ENCODE measurements at places on chromosomes 2 and 18. TPM values are rescaled to one million over a fixed set of nuclear protein-coding genes. Genes with fewer than 3 reads are reported as not detected.

GRCh38 chr2:198144660-198145059, 340.3 kb downstream of the PLCL1 start:
- DNase-seq = no peak
- no peaks in the 10 kb centered on the region for H3K27me3 ChIP-seq
- no peak overlapping the region for H3K4me3 ChIP-seq

DNA sequence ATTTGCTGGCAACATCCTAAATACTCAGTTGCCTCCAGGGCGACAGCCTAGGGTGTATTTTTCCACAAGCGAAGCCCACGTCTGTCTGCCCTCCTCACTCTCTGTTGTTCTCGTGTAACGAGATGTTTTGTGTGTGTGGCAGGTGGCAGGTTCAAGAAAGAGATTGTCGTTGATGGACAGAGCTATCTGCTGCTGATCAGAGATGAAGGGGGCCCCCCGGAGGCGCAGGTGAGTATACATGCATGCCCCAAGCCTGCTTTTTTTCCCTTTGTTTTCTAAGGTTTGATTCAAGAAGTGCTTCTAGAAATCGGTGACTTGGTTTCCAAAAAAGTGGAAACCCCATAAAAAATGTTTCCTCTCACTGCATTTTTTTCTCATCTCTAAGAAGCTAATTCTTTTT, 247.0 kb downstream of the AGAP1 start:
- no peak overlapping the region for H3K27ac ChIP-seq
- H3K36me3 ChIP-seq = no peaks in the 10 kb centered on the region
- H3K4me1 ChIP-seq = no peaks in the 10 kb centered on the region
- no peak for DNase-seq

DNA sequence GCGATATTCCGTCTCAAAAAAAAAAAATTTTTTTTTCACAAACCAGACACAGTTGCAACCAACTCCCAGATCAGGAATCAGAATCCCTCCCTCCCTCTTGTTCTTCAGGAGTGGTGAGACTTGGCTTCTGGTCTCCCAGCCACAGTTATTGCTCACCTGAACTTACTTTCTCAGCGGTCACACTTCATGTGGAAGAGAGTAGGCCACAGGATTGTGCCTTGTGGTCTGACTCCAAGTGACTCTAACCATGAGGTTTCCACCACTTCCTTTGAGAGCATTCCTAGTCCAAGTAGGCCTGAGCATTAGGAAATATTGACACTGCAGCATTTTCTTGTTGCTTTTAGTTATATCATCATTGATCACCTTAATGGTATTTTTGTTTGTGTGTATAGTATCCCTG, 12.1 kb downstream of the FMNL2 start:
- H3K4me3 ChIP-seq = no peak overlapping the region
- DNase-seq = no peak
- peaks cover 4% of the 10 kb centered on the region for H3K36me3 ChIP-seq
- peaks cover 10% of the 10 kb centered on the region for H3K4me1 ChIP-seq
- no peaks in the 10 kb centered on the region for H3K27me3 ChIP-seq

DNA sequence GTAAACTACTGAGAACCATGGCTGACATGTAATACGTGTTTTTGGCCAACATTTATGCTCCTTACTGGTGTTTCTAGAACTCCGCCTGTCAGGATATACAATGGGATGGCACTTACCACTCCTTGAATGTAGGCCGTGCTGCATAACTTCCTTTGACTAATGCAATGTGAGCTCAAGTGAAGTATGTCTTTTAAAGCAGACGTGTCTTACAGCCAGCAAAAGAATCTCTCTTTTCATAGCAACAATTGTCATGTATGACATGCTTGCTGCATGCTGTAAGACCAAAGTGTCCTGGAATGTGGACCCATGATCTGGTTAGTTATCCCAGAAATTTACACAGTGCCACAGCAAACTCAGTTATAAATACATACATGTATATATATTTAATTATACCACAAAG, 1202.7 kb upstream of the PIK3C3 start:
- no peaks in the 10 kb centered on the region for H3K4me1 ChIP-seq
- H3K36me3 ChIP-seq = no peaks in the 10 kb centered on the region
- H3K27me3 ChIP-seq = no peaks in the 10 kb centered on the region
- DNase-seq = no peak
- no peak overlapping the region for H3K4me3 ChIP-seq

- H3K4me3 ChIP-seq = no peak overlapping the region
- H3K27me3 ChIP-seq = no peaks in the 10 kb centered on the region
- peaks cover 11% of the 10 kb centered on the region for H3K36me3 ChIP-seq
These were observed 5.7 kb downstream of the PTMA start for GRCh38 chr2:231713730-231714638.

- no peaks in the 10 kb centered on the region for H3K4me1 ChIP-seq
- H3K27ac ChIP-seq = no peak overlapping the region
- no peaks in the 10 kb centered on the region for H3K36me3 ChIP-seq
- no peaks in the 10 kb centered on the region for H3K27me3 ChIP-seq
- no peak overlapping the region for H3K4me3 ChIP-seq
- no peak for DNase-seq
These were observed 33.6 kb downstream of the GREB1L start for GRCh38 chr18:21275645-21276044.

- no peaks in the 10 kb centered on the region for H3K27me3 ChIP-seq
- H3K36me3 ChIP-seq = no peaks in the 10 kb centered on the region
- H3K27ac ChIP-seq = peak overlapping the region; percentile 9
- no peaks in the 10 kb centered on the region for H3K4me1 ChIP-seq
- no peak overlapping the region for H3K4me3 ChIP-seq
These were observed 146.9 kb downstream of the ANKRD44 start for GRCh38 chr2:197163712-197164140.

- H3K27me3 ChIP-seq = no peaks in the 10 kb centered on the region
- no peaks in the 10 kb centered on the region for H3K4me1 ChIP-seq
- no peak overlapping the region for H3K4me3 ChIP-seq
- no peak for DNase-seq
These were observed 173.0 kb upstream of the ALKAL2 start for GRCh38 chr2:460861-461260.

GRCh38 chr18:60358516-60358915, 14.1 kb downstream of the MC4R start:
- no peak overlapping the region for H3K27ac ChIP-seq
- no peaks in the 10 kb centered on the region for H3K27me3 ChIP-seq
- no peak overlapping the region for H3K4me3 ChIP-seq
- H3K36me3 ChIP-seq = no peaks in the 10 kb centered on the region

DNA sequence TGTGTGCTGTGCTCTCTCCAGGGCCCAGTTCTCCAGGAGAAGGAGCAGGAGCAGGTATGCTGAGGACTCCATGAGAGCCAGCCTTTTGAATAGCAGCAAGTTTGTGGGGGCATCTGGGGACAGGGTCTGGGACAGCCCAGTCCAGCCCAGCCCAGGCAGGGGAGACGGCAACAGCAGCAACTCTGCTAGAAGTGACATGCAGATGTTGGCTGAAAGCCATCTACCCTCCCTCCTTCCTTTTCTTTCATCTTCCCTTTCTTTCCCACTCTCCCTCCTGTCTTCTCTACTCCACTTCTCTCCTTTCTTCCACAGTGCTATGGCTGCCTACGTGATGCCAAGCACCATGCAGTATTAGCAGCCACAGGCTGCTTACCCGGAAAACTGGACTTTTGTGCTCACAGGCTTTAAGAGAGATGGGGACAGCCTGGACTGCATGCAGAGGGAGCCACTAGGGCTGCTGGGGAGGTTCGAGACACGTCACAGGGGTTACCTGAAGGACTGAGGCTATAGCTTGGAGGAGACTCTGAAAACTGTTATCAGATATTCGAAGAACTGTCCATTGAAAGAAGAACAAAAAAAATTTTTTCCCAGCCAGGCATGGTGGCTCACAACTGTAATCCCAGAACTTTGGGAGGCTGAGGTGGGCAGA, 23.8 kb upstream of the YWHAQ start:
- H3K4me1 ChIP-seq = no peaks in the 10 kb centered on the region
- no peaks in the 10 kb centered on the region for H3K36me3 ChIP-seq
- no peak for DNase-seq
- H3K27ac ChIP-seq = no peak overlapping the region
- no peak overlapping the region for H3K4me3 ChIP-seq

GRCh38 chr18:73232933-73233332, 365.1 kb upstream of the NETO1 start:
- no peaks in the 10 kb centered on the region for H3K27me3 ChIP-seq
- no peaks in the 10 kb centered on the region for H3K36me3 ChIP-seq
- no peak overlapping the region for H3K27ac ChIP-seq
- DNase-seq = no peak
- no peak overlapping the region for H3K4me3 ChIP-seq

GRCh38 chr18:23369266-23369665, 83.8 kb upstream of the RIOK3 start:
- H3K4me1 ChIP-seq = no peaks in the 10 kb centered on the region
- no peak overlapping the region for H3K27ac ChIP-seq
- no peaks in the 10 kb centered on the region for H3K27me3 ChIP-seq
- no peak for DNase-seq

EGR4 gene
- not detected for total RNA-seq

RND3 gene
- total RNA-seq = 2.1 TPM

CHRNA1 gene
- total RNA-seq = 306 TPM

EPG5 gene
- total RNA-seq = 18.7 TPM

ERBB4 gene
- 5.7 TPM for total RNA-seq

TMEM178A gene
- total RNA-seq = not detected

MAB21L4 gene
- total RNA-seq = not detected
